Epithelial cell of proximal tubule (primary cell): ENCODE measurements at places on chromosomes 1 and 21. TPM values are rescaled to one million over a fixed set of nuclear protein-coding genes. Genes with fewer than 3 reads are reported as not detected.

SHISA4 gene
- total RNA-seq, result 10.9 and 22.4 TPM in 2 replicates

GRCh38 chr1:92218559-92218958 lies 844 bp downstream of the C1orf146 start:
- no peak for DNase-seq

DNA sequence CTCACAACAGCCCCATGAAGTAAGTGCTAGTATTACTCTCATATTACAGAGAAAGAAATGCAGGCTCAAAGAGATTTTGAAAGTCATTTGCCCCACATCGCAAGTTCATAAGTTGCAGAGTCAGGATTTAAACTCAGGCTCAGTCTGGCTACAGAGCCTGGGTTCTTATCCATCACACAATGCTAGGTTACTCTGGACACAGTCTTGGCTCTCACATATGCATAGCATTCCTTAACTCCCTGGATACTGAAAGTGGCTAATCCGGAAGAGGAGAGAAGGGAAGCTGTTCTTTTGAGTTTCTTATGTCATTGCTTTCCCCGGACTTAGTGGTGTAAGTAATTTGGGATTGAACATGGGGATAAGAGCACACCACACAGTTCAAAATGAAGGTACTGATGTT lies 357.4 kb upstream of the PLXNA2 start:
- DNase-seq, result no peak

GRCh38 chr1:151237678-151238466 lies 16.7 kb upstream of the PSMD4 start:
- no peak for DNase-seq

LCE1B gene
- not detected in 2 replicates for total RNA-seq

SPATA17 gene
- total RNA-seq, result 0.22 and 0.58 TPM in 2 replicates

GRCh38 chr1:159548126-159548525 lies 12.3 kb upstream of the OR10J5 start:
- no peak for DNase-seq

- no peak for DNase-seq
Measured at GRCh38 chr21:14522736-14523135, 23.4 kb downstream of the SAMSN1 start.

- DNase-seq, result no peak
Measured at GRCh38 chr21:41895643-41896493, 16.7 kb upstream of the PRDM15 start.

TMEM52 gene
- total RNA-seq, result 0.75 and 5.6 TPM in 2 replicates

DNA sequence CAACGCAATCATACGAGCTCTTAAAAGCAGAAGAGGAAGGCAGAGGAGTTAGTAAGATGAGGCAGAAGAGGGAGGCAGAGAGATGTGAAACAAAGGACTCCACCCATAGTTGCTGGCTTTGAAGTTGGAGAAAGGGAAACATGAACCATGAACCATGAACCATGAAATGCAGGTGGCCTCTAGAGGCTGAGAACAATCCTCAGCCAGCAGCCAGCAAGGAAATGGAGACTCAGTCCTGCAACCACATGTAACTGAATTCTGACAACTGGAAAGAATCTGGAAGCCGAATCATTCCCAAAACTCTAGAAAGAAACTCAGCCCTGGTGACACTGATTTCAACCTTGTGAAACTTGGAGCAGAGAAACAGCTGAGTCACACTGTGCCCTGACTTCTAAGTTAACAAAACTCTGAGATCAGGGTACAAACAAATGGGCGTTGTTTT lies 10.1 kb downstream of the DIPK1A start:
- peak; percentile 22 for DNase-seq

DNA sequence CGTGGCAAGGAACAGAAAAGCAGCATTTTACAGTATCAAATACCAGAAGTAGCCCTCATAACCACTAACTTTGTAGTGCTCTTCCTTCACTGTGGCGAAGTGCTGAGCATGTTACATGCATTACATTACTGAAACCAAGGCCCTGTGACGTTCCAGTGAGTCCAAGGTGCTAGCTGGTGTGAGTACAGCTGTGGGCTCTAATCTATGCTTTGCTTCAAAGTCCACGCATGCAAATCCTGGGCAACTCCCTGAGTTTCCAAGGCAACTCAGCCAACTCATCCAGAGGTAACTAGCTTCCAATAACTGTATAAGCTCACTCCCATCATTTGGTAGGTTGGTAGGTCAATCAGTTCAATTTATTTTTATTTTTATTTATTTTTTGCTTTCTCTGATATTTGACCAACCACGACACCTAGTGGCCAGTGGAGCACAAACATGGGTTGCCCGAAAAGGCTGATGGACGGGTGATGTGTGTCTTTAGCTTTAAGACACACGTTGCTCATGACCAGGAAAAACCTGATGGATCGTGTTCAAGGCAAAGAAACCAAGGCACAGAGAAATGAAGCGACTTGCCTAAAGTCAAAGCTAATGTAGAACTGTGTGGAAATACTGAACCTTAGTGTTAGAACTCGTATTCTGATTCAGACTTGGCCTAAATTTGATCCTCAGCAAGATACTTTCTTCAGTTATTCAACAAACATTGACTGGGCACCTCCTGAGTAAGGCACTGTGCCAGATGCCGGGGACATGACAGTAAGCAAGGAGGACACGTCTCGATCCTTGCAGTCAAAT lies 73.0 kb downstream of the GNG12 start:
- peak; percentile 86 for DNase-seq

DNA sequence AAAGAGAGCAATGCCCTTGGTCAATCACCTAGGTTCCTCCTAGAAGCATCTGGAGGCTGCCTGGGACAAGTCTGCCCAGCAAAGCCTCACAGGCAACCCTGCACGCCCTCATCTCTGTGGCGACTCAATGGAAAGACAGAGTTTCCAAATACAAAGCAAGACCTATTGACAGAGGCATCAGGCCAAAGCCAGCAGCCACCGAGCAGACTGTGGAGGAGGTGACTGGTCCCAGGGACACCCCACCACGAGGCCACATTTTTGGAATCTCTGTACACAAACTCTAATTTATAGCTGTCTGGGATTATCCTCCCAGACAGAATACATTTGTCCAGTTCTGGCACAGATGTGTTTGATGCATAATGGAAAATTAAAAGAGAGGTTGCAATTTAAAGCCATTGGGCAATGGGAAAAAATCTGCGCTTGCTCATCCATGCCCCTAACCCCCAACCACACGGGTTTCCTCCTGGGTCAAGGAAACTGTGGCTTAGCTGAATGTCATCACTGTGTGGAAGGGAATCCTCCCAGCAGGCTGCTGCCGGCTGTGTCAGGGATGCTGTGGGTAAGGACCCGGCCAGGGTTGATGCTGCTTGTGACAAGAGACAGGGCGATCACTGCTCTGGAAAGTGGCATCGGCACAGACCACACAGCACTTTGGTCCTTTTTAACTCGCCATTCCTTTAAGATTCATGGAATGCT lies 14.3 kb downstream of the TSPAN2 start:
- DNase-seq, result no peak

WNT9A gene
- 2.1 and 2.7 TPM in 2 replicates for total RNA-seq

- no peak for DNase-seq
Measured at GRCh38 chr1:93698329-93699048, 16.9 kb upstream of the BCAR3 start.

- DNase-seq, result no peak
Measured at GRCh38 chr1:13708380-13708982, 8.5 kb downstream of the PRDM2 start.

DNA sequence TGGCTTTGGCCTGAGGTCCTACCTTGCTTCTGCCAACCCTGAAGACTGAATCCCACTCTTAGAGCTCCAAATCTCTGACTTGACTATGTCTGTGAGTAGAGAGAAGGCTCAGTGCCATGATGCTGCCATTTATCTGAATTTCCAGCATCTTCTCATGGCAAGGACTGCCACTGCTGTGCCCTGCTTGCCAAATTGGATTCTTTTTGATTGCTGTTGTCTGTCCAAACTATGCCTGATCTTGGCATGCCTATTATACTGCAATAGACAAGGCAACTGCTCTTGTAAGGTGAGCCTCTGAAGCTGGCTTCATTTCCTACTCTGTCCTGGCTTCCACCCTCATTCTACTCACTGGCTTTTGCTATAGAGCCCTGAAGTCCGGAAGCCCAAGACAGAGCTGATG lies 210.2 kb downstream of the SLC44A5 start:
- DNase-seq, result no peak

- DNase-seq, result peak; percentile 22
Measured at GRCh38 chr1:107277022-107277421, 136.2 kb downstream of the NTNG1 start.

GRCh38 chr21:41630249-41630648 lies 122.3 kb upstream of the TMPRSS2 start:
- DNase-seq, result no peak

GRCh38 chr1:229114315-229114714 lies 156.6 kb upstream of the RAB4A start:
- no peak for DNase-seq

NPHS2 gene
- not detected in 2 replicates for total RNA-seq

FCRL5 gene
- total RNA-seq, result not detected in 2 replicates

GRCh38 chr1:229254910-229255541 lies 15.9 kb upstream of the RAB4A start:
- no peak for DNase-seq

GRCh38 chr1:80666073-80666472 lies 1134.7 kb upstream of the ADGRL2 start:
- DNase-seq, result no peak

RIMS3 gene
- 1.8 and 4.2 TPM in 2 replicates for total RNA-seq

DNA sequence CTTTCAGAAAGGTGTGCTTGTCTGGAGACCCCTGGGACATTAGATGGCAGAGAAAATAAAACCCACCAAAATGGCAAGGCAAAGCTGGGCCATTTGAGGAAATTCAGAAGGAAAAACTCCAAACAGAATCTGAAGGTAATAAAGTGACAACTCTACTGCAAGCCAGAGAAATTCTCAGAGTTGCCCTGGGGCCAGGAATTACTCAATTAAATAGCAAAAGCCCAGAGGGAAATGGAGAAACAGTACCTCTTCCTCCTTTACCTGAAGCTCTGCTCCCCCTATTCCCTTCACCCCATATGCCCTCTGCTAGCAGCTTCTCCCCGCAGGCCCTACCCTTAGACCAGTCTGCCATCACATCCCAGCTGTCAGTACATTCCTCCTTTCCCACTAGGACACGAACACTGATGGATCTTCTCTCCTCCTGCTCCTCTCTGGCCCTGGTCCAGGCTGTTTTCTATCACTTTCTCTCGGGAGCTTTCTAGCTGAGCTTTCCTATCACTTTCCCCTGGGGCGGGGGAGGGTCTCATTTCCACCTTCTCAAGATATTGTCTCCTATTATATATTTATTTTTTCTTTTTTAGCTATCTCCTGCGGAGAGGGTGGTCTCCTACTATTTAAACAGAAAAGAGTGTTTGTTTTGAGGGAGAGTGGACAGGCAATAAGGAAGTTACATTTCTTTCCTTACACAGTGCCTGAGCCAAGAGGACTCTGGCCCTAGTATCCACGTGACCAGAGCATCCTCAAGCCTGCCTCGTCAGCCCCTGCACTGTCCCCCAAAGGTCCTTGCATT lies 47.7 kb upstream of the RBM15 start:
- DNase-seq, result no peak

- peak; percentile 30 for DNase-seq
Measured at GRCh38 chr1:230917284-230918135, 49.2 kb upstream of the C1orf198 start.

GRCh38 chr1:53342735-53343470 lies 15.0 kb upstream of the LRP8 start:
- DNase-seq, result no peak

DNA sequence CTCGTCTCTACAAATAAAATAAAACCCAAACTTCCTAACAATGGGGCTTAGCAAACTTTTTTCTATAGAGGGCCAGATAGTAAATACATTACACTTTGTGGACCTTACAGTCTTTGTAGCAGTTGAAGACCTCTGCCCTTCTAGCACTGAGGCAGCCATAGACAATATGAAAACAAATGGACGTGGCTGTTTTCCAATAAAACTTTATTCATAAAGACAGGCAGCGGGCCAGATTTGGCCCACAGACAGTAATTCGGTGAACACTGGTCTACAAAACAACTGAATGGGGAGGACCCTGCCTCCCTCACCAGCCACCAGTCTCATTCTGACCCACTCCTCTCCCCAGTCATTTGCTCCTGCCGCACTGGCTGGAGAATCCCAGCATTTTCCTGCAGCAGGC lies 162.3 kb downstream of the KAZN start:
- DNase-seq, result no peak

MAN1C1 gene
- 0.63 and 1.2 TPM in 2 replicates for total RNA-seq

DNA sequence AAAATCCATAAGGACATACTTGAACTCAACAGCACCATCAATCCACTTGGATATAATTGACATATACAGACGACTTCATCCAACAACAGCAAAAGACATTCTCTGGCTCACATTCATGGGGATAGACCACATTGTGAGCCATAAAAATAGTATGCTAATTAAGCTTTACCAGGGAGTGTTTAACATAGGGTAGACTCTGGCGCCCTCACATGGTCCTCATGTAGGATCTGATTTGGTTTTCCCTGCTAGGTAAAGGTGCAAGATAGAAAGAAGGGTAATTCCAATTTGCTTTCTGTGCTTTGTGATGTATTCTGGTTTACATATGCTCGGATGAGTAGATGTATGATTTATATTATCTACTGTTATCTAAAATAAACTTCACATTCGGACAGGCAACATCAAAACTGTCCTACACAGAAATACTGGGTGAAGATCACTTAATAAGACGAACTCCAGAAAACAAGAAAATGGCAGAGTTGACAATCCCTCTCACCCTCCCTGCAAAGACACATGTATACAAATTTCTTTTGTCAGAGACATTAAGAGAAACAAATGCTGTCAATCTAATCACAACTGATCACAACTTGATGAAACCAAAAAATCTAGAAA lies 27.7 kb downstream of the CR1L start:
- DNase-seq, result no peak
